ENCODE measurements at places on chromosomes 2 and 18.

DNA sequence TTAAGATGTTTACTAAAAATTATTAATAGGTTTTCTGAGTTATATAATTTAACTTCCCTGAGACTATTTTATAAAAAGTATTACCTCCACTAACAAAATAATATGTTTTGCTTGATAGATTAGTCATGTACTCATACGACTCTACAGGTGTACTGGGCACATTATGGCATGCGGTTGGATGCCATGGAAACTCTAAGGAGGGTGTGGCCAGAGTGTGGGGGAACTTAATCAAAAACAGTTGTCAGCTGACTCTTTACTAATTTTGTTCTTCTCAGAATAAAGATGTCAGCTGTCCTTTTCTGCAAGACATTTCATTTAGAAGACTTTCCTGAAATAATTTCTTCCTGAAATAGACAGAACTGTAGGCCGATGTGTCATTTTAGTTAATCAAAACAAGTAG, 228.3 kb upstream of the SIX3 start:
- no peak for DNase-seq

DNA sequence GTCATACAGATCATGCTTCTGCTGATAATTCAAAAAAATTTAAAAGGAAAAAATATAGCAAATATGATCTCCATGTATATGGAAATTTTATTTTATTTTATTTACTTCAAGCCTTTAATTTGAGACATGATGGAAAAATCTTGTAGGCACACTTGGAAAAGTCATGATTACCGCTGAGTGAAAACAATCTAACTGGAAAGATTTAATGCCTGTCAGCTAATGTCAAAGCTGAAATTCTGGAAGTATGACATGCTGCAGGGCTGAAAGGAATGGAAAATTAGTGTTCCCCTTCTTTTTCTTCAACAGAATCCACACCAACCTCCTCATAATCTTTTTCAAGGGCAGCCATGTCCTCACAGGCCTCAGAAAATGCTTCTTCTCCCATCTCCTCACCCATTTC, 58.2 kb downstream of the RPRM start:
- no peak for DNase-seq

- DNase-seq = no peak
These were observed 402.6 kb downstream of the ALK start for GRCh38 chr2:29518646-29519337.

DNA sequence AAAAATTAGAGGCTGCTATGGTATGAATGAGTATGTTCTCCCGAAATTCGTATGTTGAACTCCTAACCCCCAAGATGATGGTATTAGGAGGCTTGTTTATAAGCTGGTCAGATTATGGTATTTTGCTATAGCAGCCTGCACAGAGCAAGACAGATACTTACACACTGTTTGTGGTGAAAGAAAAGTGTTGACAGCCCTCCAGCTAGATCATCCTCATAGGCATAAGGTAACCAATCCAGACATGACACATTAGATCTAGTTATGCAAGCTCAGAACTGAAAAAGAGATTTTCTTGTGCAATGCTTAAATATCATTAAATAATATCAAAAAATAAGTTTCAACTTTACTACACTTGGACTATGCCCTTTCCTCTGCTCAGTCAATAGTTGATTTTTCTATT, 107.1 kb downstream of the ABCA12 start:
- DNase-seq = no peak

DNA sequence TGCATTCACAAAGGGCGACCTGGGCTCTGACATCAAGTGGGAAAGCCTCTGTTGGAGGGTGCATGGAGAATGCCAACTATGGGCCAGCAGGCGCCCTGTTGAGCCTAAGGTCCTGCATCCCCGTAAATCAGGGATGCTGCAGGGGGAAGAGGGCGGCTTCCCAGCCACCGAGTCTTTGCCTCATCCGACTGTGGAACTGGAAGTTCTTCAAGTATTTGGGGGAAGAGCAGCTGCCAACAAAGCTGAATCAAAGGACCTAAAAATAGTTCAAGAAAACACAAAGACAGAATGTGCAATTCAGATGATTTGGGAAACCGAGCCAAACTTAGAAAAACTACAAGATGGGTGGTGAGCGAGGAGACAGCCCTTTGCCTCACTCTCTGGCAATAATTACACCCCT, 281.1 kb upstream of the MGAT5 start:
- DNase-seq = no peak

- no peak for DNase-seq
These were observed 146.7 kb downstream of the PDE1A start for GRCh38 chr2:182280118-182280517.

- no peak for DNase-seq
These were observed 265.3 kb downstream of the CYP26B1 start for GRCh38 chr2:71882236-71882946.

GRCh38 chr18:74081966-74082741, 65.5 kb downstream of the FBXO15 start:
- peak; percentile 74 for DNase-seq

- DNase-seq = no peak
These were observed 176.4 kb downstream of the NAPG start for GRCh38 chr18:10702206-10702605.

GRCh38 chr2:222919841-222920526, 59.1 kb downstream of the ACSL3 start:
- DNase-seq = no peak

DNA sequence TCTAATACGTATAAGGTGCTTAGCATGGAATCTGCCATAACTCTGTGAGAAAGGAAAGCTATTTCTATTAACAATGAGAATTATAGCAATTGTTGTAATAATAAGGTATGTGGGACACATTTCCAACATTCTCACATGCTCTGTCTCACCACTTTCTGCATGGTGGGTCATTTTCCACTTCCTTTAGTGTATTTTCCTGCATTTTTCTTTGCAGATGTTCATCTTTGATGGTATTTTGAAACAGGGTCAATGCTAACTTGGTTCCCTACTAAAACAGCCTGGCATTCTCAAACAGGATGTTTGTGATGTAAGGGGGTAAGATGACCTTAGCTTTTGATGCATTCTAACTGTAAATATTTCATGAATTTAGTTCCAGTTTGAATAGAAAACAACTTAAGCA, 54.7 kb downstream of the MYO1B start:
- DNase-seq = no peak

DNA sequence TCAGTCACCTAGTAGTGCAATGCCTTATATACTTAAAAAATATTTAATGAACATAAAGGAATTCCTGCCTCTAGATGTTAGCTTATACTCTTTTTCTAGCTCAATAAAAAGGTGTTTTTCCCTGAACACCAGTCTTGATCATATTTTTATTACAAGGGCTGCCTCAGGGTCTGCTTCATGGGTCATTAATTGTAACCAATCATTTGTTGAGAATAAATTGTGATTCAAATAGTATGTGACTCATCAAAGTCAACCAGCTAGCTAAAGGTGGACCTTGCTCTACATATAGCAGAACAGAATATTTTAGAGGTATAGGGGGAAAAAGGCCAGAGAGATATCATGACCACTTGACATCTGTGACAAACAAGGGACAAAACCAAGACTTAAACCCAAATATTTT, 114.0 kb downstream of the PIK3C3 start:
- DNase-seq = no peak

- DNase-seq = peak; percentile 65
These were observed 265.7 kb downstream of the TCF4 start for GRCh38 chr18:55322178-55322735.

- DNase-seq = no peak
These were observed 7.1 kb upstream of the KLF11 start for GRCh38 chr2:10036095-10036884.

DNA sequence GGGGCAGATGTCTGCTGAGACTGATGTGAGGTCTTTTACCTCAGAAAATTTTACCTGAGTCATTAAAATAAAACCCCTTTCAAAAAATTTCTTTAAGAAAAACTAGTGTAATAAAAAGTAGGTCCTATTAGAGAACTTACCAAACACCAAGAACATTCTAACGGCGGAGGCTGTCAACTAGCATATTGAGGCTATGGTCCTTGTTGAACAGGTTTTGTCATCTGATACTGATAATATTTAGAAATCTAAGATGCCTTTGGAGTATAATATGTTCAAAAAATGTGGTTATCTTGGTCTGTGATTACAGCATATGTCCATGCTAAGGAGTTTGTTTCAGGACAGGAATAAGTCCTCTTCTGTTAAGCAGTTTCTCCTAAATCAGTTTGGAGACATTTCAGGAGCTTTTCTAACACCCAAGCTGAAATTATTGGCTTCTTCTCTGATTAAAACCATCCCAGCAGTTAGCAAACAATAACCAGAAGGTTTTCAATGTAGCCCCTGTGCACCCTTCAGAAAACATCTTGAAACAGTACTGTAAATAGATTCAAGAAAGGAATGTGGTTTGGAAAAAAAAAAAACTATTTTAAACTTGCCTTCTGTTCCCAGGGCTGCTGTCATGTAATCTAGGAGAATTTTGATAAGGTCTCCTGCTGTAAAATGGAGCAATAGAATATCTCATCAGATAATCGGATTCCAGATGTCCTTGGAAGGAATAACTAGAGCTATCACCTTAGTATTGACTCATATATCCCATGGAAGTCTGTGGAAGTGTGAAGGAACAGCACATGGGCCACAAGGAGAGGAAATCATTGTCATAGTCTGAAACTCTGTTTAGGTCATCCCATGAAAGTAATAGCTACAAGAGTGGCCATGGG, 58.7 kb upstream of the B3GNT2 start:
- DNase-seq = no peak

DNA sequence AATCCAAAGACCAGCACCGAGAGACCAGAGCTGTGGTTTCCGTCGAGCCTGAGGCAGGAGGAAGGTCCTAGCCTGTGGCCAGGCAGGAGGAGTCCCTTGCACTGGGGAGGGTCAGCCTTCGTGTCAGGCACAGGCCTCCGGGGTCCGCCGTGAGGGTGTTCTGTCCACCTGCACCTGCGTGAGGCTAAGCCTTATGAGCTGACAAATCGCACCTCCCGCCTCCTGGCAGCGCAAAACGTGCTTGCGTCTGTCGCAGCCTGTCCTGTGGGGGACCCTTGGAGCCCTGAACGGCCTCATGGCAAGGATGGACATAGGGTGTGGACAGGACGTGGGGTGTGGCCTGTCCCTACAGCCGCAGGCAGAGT, 73.3 kb downstream of the KCNG2 start:
- DNase-seq = no peak

- no peak for DNase-seq
These were observed 1.3 kb upstream of the TMSB10 start for GRCh38 chr2:84904151-84904550.

DNA sequence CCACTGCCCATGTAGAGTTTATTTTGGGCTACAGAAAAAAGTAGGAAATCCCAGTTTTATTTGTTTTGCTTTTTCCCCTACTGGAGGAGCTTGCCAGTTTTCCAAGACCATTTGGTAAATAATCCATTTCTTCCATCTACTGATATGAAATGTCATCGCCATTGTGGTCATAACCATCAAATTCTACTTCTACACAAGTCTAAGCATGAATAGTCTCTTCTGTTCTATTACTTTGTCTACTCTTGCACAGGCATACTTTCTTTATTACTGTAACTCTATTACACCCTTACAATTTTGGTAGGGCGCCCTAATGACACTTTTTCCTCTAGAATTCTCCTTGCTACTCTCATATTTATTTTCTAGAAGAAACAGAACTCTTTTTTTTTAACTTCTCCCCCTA, 120.7 kb downstream of the ATAD2B start:
- DNase-seq = no peak

- no peak for DNase-seq
These were observed 39.7 kb upstream of the RAPH1 start for GRCh38 chr2:203574824-203575223.

DNA sequence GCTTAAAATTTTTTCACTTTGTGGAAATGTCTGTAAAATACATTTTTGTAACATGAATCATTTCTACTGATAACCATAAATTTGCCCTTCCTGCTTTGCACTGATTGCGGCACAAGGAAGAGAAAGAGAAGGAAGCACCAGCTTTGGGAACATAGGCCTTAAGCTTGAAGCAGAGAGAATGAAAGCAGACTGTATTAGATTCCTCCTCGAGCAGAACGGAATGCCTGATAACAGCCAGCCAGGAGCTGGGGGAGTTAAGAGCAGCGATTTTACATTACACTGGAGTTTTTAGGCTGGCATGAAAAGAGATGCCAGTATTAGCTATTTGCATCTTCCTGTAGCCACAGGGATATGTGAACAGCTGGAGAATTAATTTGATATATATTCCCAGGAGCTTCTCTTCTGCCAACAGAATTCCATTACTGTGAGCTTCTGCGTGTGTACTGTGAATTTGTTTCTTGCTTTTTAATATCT, 33.5 kb downstream of the CRIM1 start:
- no peak for DNase-seq

- DNase-seq = no peak
These were observed 51.0 kb upstream of the ACTR3 start for GRCh38 chr2:113838744-113839444.

- no peak for DNase-seq
These were observed 282.1 kb upstream of the FSIP2 start for GRCh38 chr2:185456517-185456916.

DNA sequence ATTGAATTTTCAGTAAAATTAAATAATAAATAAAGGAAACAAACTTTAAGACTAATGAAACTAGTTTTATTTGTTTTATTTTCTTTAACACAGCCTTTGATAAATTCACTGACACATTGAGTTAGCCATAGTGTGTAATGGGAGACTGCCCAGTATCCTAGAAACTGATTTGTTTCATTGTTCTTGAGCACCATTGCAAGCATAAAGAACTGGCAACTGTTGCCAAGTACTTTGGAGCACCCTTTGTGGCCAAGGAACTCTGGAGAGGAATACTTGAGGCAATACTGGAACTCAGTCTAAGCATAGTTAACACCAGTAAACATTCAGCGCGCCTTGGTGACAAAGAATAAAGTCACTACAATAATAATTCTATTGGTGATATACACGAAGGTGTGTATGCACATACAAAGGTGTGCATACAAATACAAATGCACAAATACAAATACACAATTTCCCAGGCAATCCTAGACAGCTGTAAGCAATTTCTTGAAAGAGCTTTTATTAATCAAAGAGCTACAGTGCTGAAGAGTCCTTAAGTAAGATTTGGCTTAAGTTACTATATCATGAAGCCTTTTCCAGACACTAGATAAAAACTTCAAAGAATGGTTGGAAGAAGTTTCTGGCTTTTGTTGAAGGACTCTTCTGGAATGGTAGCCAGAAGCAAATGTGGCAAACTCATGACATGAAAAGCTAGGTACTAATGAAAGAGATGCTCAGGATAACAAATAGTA, 1371.2 kb downstream of the LRP1B start:
- no peak for DNase-seq

GRCh38 chr18:26992926-26993325, 127.4 kb upstream of the AQP4 start:
- no peak for DNase-seq

GRCh38 chr2:53633441-53633840, 134.2 kb upstream of the CHAC2 start:
- no peak for DNase-seq

GRCh38 chr2:142786918-142787702, 90.4 kb upstream of the KYNU start:
- no peak for DNase-seq
